Lung microvascular endothelial cell (primary cell): ENCODE measurements at places on chromosomes 3 and 15. TPM values are rescaled to one million over a fixed set of nuclear protein-coding genes. Genes with fewer than 3 reads are reported as not detected.

DNA sequence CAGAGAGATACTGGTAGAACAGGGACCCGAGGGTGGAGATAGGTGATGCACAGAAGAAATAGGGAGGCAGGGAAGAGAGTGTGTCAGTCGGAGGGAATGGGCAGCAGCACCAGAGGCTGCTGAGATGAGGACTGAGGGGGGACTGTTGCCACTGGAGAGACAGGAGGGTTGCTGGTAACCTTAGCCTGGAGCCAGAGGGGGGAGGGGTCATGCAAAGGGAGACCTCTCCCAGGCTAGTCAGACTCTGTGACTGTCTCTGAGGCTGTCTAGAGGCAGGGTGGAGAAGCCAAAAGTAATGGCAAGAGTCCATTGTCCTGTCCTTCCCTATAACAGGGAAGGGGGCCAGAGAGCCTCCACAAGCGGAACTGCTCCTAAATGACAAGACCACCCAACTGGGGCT lies 2.1 kb upstream of the DLEC1 start:
- no peak for DNase-seq

GRCh38 chr3:31077021-31077601 lies 182.7 kb upstream of the GADL1 start:
- peak; percentile 72 for DNase-seq

DNA sequence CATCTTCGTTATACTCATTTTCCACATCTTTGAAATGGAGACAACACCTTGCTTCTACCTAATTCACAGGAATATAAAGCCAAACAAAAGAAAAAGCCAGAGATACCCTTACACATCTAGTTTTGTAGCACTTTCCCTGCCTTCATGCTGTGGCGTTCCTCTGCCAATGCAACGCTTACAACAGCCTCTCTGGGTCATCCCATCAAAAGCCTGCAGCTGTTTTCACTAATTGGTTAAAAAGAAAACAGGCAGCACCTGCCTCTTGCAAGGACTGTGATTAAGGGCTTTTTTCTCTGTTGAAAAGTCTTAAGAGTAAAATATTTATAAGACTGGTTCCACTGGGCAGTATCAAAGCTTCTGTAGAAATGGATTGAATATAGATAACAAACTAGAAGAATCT lies 120.3 kb downstream of the FMN1 start:
- no peak for DNase-seq

DNA sequence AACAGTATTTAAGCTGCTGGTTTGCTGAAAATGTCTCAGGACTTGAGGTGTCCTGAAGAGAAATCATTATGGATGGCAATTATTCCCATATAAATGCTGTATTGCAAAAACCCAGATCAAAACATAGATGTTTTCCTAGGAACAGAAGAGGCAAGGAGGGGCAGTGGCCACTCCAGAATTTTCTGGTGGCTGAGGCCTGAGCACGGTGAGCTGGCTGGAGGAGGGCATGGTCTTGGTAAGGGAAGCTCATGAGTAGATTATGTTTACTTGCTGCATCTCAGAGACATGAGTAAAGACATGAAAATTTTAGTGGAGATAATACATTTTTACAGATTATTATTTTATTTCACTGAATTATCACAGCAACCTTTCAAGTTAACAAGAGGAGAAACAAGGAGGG lies 31.1 kb downstream of the PGPEP1L start:
- no peak for DNase-seq

DNA sequence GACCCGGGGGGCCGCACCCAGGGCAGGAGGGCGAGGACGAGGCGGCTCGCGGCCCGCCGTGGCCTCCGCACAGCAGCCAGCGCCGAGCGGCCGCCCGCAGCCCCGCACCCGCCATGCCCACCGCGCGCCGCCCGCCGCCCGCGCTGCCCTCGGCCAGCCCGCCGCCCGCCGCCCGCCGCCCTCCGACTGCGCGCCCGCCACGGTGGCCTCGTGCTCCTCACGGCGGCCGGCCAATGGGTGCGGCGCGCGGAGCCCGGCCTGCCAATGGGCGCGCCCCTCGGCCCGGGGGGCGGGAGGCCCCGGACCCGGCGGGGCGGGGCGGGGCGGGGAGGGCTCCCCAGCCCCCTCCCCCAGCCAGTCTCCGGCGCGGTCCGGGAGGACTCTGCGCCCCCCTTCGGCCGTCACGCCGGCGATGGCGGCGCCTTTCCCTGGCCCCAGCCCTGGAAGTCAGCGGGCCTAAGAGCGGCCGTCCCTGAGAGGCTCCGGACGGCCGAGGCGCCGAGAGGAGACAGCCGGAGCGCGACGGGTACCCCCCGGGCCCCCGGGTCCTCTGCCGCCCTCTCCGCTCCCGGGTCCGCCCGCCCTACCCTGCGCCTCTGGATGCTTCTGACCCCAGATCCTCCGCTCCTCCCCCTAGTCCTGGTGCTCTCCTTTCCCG lies at the start of gene NT5DC2:
Gene NT5DC2 (minus strand): TSS at position 235 of the 658 bp plus-strand sequence. CDS start 120 bp downstream, at position 115.
- DNase-seq, result peak; percentile 80

The LSAMP gene
- total RNA-seq, result not detected in 2 replicates

The FAM227B gene
- 0.99 and 2.2 TPM in 2 replicates for total RNA-seq
